ENCODE measurements at places on chromosomes 3 and 15.

- DNase-seq: peak; percentile 81
Measured at GRCh38 chr3:50316657-50317242, 5.8 kb downstream of the HYAL2 start.

- DNase-seq: no peak
Measured at GRCh38 chr3:125194061-125194848, 18.3 kb downstream of the SLC12A8 start.

DNA sequence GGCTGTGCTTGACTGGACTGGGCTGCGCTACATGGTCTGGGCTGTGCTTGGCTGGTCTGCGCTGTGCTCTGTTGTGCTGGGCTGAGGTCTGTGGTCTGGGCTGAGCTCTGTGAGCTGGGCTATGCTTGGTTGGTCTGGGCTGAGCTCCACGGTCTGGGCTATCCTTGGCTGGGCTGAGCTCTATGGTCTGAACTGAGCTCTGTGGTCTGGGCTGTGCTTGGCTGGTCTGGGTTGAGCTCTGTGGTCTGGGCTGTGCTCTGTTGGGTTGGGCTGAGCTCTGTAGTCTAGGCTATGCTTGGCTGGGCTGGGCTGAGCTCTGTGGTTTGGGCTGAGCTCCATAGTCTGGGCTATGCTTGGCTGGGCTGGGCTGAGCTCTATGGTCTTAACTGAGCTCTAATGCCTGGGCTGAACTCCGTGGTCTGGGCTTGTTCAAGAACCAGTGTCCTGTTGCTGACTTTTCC is 92.0 kb downstream of the PLXNA1 start:
- DNase-seq: no peak

- DNase-seq: no peak
Measured at GRCh38 chr3:192840143-192840836, 77.4 kb downstream of the MB21D2 start.

GRCh38 chr3:66138336-66139313 is 82.2 kb upstream of the SLC25A26 start:
- DNase-seq: no peak

Measured in CD4-positive, alpha-beta T cell treated with Interleukin-17A for 4 hours (primary cell).